Breast epithelium (tissue), 4 donors: ENCODE measurements at places on chromosomes 6 and 20.

DNA sequence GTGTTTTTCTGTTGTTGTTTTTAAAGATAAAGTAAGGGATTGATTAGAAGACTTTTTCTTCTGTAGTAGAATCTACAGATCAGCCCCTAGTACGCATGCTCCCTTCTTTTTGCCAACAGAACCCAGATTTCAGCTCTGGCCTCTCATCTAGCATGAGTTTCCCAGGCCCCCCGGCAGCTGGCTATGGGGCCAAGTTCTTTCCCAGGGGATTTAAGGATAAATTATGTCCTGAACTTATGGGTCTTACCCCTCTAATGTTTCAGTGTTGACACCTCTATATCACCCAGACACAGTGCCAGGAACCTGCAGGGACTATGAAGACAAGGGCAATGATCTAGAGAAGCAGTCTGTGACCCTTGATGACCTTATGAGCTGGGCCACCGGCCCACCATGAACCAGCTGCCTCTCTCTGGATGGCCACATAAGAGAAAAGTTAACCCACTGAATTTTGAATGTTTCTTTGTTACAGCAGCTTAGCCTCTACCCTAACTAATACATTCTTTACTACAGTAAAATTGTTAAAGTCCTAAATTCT lies 150.5 kb downstream of the UNC5CL start:
- H3K4me1 ChIP-seq, result no peaks in the 10 kb centered on the region
- H3K4me3 ChIP-seq, result no peak overlapping the region
- H3K36me3 ChIP-seq, result no peaks in the 10 kb centered on the region
- no peak overlapping the region for H3K27ac ChIP-seq

- H3K27me3 ChIP-seq, result no peaks in the 10 kb centered on the region
- DNase-seq, result no peak
- no peaks in the 10 kb centered on the region for H3K4me1 ChIP-seq
These were observed 93.6 kb upstream of the CNKSR3 start for GRCh38 chr6:154604119-154604518.

DNA sequence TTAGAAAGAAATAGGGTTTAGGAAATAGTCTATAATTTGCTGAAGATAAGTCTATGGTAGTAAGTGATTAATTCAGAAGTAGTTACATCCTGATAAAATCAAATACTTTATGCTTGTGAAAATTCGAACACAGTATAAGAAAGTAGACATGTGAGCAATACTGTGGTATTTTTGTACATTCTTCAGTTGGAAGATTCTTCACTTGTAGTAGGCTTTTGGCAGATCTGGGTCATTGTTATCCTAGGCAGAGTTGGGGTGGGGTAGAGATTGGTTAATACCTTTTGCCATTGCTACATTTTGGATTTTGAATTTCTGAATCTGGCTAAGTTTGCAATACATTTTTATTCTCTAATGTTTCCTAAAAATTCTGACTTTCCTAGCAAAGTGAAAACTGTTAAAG lies 197.5 kb downstream of the BCKDHB start:
- H3K36me3 ChIP-seq, result no peaks in the 10 kb centered on the region
- no peak for DNase-seq
- H3K27me3 ChIP-seq, result no peaks in the 10 kb centered on the region
- no peaks in the 10 kb centered on the region for H3K4me1 ChIP-seq
- no peak overlapping the region for H3K4me3 ChIP-seq

DNA sequence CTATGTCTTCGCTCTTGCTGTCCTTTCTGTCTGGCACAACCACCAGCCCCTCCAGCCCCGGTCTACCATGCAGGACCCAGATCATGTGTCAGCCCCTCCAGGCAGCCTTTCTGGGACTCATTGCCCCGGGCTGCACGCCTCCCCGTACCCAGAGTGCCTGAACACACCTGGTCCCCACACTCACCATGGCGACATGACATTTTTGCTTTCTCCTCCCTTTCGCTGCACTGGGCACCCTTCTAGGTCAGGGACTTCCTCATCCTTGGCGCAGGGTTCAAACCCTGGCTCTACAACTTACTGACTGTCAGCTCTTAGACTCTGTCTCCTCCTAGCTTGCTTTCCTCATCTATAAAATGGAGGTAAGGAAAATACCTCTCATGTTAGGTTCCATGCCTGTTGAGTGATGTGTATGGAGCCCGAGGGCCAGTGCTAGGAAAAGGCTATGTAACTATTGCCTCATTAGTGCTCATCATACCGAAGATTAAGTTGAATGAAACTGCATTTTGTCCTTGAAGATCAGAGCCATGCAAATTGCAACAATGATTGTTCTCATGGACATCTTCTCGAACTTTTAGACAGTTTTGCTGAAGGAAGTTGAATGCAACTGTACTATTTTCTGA lies 49.7 kb upstream of the TIAM2 start:
- H3K27me3 ChIP-seq, result no peaks in the 10 kb centered on the region
- H3K27ac ChIP-seq, result no peak overlapping the region
- H3K4me1 ChIP-seq, result no peaks in the 10 kb centered on the region
- no peak for DNase-seq
- H3K4me3 ChIP-seq, result no peak overlapping the region

GRCh38 chr20:33864324-33864963 lies 53.3 kb downstream of the CHMP4B start:
- H3K4me1 ChIP-seq, result no peaks in the 10 kb centered on the region
- H3K27ac ChIP-seq, result no peak overlapping the region
- H3K36me3 ChIP-seq, result no peaks in the 10 kb centered on the region
- no peak for DNase-seq
- H3K27me3 ChIP-seq, result no peaks in the 10 kb centered on the region

- no peaks in the 10 kb centered on the region for H3K27me3 ChIP-seq
- H3K4me1 ChIP-seq, result no peaks in the 10 kb centered on the region
- H3K4me3 ChIP-seq, result no peak overlapping the region
These were observed 147.9 kb upstream of the PDE7B start for GRCh38 chr6:135703621-135704020.

DNA sequence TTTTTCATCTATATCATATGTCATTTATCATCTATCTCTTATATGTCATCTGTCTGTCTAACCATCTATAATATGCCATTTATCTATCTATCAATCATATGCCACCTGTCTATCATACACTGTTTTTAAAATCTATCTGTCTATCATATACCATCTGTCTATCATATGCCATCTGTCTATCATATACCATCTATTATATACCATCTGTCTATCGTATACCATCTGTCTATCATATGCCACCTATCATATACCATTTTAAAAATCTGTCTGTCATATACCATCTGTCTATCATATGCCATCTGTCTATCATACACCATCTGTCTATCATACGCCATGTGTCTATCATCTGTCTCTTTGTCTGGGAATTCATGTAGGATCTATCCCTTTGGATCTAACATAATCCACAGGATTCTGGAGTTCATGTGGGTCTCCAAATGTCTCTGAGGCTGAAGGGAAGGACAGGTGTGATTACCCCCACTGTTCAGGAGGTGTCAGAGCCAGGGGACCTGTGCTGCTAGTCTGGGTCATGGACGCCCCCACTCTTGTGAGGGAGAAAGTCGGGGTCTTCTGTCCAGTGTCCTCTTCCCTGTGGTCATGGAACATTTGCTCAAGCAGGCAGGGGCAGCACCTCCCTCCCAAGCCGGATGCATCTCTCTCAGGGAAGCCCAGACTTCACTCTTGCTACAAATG lies 36.9 kb upstream of the FRMD1 start:
- H3K4me1 ChIP-seq, result no peaks in the 10 kb centered on the region
- no peaks in the 10 kb centered on the region for H3K27me3 ChIP-seq
- H3K27ac ChIP-seq, result no peak overlapping the region
- H3K4me3 ChIP-seq, result no peak overlapping the region
- H3K36me3 ChIP-seq, result no peaks in the 10 kb centered on the region
- no peak for DNase-seq

- DNase-seq, result no peak
- no peak overlapping the region for H3K4me3 ChIP-seq
- H3K4me1 ChIP-seq, result no peaks in the 10 kb centered on the region
- H3K27me3 ChIP-seq, result no peaks in the 10 kb centered on the region
- peak overlapping the region; percentile 76 for H3K27ac ChIP-seq
- no peaks in the 10 kb centered on the region for H3K36me3 ChIP-seq
These were observed 138.3 kb upstream of the ESR1 start for GRCh38 chr6:151669208-151669560.

DNA sequence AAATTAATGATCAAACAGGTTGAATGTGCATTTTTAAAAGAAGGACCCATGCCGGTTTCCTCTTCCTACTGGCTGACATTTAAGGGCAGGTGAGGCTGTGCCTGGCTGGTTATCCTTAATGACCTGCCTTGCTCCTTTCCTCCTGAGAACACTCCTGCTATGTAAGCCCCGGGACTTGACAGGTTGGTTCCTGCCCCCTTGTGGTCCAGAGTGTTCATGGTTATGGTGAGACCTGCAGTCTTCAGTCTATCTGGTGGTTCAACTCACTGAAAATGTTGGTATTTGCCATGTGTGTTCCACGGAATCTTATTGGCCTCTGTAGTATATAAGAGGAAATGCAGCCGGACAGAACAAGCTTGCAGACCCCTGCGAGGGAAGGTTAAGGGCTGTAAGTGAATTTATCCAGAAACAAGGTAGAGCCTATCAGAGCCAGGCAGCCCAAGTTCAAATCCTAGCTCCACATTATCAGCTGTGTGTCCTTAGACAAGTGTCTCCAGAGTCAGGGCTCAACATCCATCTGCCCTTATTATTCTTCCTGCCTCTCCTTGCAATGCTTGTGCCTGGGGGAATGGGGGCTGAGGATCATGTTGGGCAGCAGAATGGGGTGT lies 5.2 kb upstream of the BPIFA3 start:
- no peak overlapping the region for H3K4me3 ChIP-seq
- DNase-seq, result no peak
- no peaks in the 10 kb centered on the region for H3K4me1 ChIP-seq
- no peaks in the 10 kb centered on the region for H3K27me3 ChIP-seq
- H3K27ac ChIP-seq, result no peak overlapping the region

DNA sequence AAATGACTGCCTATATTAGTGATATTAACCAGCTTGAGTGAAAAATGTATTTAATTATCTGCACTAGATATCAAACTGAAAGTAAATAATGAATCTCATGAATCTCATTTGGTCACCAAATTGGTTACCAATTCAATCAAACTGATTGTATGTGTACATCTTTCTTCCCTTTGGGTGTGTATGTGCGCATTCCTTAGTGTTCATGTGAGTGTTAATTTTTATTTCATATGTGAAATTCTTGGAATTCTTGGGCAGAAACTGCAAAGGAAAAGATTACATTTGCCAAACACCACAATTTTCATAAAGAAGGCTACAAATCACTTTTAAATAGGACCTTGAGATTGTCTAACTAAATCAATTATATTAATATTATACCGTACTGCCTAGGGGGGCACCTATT lies 648.4 kb upstream of the MARCKS start:
- H3K4me1 ChIP-seq, result no peaks in the 10 kb centered on the region
- H3K4me3 ChIP-seq, result no peak overlapping the region
- DNase-seq, result no peak
- no peaks in the 10 kb centered on the region for H3K36me3 ChIP-seq
- H3K27ac ChIP-seq, result no peak overlapping the region

- no peaks in the 10 kb centered on the region for H3K4me1 ChIP-seq
- H3K27ac ChIP-seq, result no peak overlapping the region
- H3K4me3 ChIP-seq, result no peak overlapping the region
- DNase-seq, result no peak
- no peaks in the 10 kb centered on the region for H3K36me3 ChIP-seq
These were observed 18.2 kb downstream of the SCGN start for GRCh38 chr6:25670208-25670607.

DNA sequence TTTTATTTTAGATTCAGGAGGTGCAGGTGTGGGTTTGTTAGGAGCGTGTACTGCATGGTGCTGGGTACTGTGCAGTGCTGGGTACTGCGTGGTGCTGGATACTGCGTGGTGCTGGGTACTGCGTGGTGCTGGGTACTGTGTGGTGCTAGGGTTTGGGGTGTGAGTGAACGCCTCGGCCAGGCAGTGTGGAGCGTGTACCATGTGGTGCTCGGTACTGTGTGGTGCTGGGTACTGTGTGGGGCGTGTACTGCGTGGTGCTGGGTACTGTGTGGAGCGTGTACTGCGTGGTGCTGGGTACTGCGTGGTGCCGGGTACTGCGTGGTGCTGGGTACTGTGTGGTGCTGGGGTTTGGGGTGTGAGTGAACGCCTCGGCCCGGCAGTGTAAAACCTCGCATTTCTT lies 62.9 kb downstream of the WDR27 start:
- H3K36me3 ChIP-seq, result peaks cover under 1% of the 10 kb centered on the region
- no peaks in the 10 kb centered on the region for H3K27me3 ChIP-seq
- no peaks in the 10 kb centered on the region for H3K4me1 ChIP-seq
- no peak for DNase-seq

GRCh38 chr20:43305749-43306148 lies 116.0 kb upstream of the PTPRT start:
- DNase-seq, result no peak
- H3K4me3 ChIP-seq, result no peak overlapping the region
- no peaks in the 10 kb centered on the region for H3K27me3 ChIP-seq
- no peaks in the 10 kb centered on the region for H3K4me1 ChIP-seq
- H3K27ac ChIP-seq, result no peak overlapping the region

- DNase-seq, result no peak
- no peak overlapping the region for H3K27ac ChIP-seq
- H3K4me1 ChIP-seq, result no peaks in the 10 kb centered on the region
- H3K27me3 ChIP-seq, result no peaks in the 10 kb centered on the region
These were observed 10.3 kb downstream of the ZNF337 start for GRCh38 chr20:25686081-25687067.

DNA sequence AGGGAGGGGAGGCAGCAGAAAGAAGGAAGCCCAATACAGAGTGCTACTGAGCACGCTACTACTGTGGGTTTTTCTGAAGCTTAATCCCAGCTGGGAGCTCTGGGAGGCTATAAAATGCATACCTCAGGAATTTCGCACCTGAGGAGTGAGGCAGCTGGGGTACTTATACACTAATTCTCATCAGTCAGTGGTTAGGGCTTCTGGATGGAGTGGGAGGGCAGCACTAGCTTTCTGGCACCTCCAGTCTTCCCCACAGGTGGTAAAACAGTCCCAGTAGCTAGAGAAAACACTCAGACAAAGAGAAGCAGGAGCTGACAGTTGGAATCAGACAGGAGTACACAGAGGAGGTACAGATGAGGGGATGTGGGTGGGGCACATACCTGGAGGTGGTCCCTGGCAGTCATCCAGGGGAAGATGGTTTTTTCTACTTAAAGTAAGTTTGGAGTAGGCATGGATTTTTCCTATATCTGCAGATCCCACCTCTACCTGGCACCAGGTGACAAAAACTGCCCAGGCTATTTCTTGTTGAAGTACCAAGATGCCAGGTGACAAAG lies 37.8 kb downstream of the CPXM1 start:
- H3K27me3 ChIP-seq, result no peaks in the 10 kb centered on the region
- no peak overlapping the region for H3K4me3 ChIP-seq
- DNase-seq, result no peak
- no peaks in the 10 kb centered on the region for H3K36me3 ChIP-seq
- no peak overlapping the region for H3K27ac ChIP-seq

GRCh38 chr6:169452117-169452868 lies 198.6 kb upstream of the THBS2 start:
- peak; percentile 79 for DNase-seq
- H3K27me3 ChIP-seq, result no peaks in the 10 kb centered on the region
- peak overlapping the region; percentile 96 for H3K27ac ChIP-seq

- H3K4me1 ChIP-seq, result peaks cover 4% of the 10 kb centered on the region
- no peaks in the 10 kb centered on the region for H3K36me3 ChIP-seq
- DNase-seq, result no peak
These were observed 3.8 kb upstream of the NPEPL1 start for GRCh38 chr20:58688840-58689239.
